ENCODE measurements at places on chromosomes 1 and 21.

DNA sequence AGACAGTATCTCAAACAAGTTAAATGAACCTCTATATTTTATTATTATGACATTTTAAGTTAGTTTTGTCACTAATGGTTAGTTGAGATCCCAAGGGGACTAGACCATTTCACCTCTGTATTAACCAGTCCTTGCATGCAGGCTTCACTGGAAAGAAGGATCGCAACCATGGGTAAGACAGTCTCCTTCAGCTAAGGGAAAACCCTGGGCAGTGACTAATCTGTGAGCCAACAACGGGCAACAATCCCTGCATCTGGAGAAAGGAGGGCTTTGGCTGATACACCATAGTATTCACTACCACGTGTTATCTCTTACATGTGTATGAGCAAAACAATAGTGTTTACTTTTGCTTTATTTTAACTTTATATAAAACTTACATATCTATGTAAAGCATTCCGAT is 708.8 kb upstream of the CHRM3 start:
- DNase-seq = no peak

GRCh38 chr1:220316305-220316704 is 44.1 kb upstream of the RAB3GAP2 start:
- DNase-seq = no peak

DNA sequence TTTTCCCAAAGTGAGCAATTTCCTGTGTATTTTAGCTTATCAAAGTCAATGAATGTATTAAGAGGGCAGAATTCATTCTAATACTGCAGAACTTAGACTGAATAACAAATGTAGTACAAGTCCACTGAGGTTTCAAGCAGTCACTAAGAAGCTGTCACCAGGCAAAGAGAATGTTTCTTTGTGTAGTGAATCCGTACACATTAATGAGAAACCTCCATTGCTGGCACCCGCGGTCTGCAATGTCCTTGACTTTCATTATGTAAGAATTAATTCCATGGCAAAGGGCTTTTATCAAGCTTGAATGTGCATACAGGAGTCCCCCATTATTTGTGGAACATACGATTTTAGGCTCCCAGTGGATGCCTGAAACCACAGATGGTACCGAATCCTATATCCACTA is 719.5 kb upstream of the TMPRSS15 start:
- no peak for DNase-seq

- DNase-seq = no peak
Observed at GRCh38 chr1:236467327-236467641, 56.5 kb upstream of the LGALS8 start.

GRCh38 chr1:51242546-51242945 is 6.5 kb downstream of the RNF11 start:
- no peak for DNase-seq

- no peak for DNase-seq
Observed at GRCh38 chr1:76866566-76866965, 714 bp upstream of the ST6GALNAC5 start.

- DNase-seq = no peak
Observed at GRCh38 chr1:40851643-40852042, 10.5 kb downstream of the CITED4 start.

GRCh38 chr1:227947386-227947675 is 401 bp downstream of the WNT9A start:
- no peak for DNase-seq

DNA sequence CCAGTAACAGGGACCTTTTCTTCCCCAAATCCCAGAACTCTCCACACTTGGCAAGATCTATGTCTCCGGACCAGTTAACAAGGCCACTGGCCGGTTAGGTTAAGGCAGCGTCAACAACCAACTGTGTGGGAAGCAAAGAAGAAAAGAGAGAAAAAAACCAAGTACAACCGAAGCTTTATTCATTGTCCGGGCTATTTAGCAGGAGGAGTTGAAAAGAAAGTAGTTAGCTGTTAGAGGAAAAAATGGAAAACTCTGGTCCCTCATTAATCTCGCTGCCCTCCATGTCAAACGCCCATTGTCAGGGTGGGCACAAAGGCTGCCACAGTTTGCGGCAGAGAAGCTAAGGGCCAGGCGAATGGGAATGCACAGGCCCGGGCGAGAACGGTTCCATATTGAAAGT is 49.3 kb upstream of the GRIK3 start:
- DNase-seq = no peak

- no peak for DNase-seq
Observed at GRCh38 chr21:16473988-16474387, 744.2 kb downstream of the USP25 start.

- no peak for DNase-seq
Observed at GRCh38 chr1:111758373-111758772, 2.7 kb downstream of the DDX20 start.

DNA sequence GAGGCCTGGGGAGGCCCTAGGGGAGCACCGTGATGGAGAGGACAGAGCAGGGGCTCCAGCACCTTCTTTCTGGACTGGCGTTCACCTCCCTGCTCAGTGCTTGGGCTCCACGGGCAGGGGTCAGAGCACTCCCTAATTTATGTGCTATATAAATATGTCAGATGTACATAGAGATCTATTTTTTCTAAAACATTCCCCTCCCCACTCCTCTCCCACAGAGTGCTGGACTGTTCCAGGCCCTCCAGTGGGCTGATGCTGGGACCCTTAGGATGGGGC is 5.2 kb downstream of the ELF3 start:
- DNase-seq = no peak

- no peak for DNase-seq
Observed at GRCh38 chr1:63935143-63935542, 161.3 kb downstream of the ROR1 start.

- DNase-seq = no peak
Observed at GRCh38 chr21:14603202-14603601, 57.1 kb upstream of the SAMSN1 start.

GRCh38 chr1:10830961-10831668 is 34.7 kb upstream of the CASZ1 start:
- no peak for DNase-seq

- DNase-seq = no peak
Observed at GRCh38 chr1:51669272-51669671, 52.4 kb downstream of the OSBPL9 start.

- DNase-seq = no peak
Observed at GRCh38 chr1:110976089-110976488, 12.4 kb upstream of the LRIF1 start.

DNA sequence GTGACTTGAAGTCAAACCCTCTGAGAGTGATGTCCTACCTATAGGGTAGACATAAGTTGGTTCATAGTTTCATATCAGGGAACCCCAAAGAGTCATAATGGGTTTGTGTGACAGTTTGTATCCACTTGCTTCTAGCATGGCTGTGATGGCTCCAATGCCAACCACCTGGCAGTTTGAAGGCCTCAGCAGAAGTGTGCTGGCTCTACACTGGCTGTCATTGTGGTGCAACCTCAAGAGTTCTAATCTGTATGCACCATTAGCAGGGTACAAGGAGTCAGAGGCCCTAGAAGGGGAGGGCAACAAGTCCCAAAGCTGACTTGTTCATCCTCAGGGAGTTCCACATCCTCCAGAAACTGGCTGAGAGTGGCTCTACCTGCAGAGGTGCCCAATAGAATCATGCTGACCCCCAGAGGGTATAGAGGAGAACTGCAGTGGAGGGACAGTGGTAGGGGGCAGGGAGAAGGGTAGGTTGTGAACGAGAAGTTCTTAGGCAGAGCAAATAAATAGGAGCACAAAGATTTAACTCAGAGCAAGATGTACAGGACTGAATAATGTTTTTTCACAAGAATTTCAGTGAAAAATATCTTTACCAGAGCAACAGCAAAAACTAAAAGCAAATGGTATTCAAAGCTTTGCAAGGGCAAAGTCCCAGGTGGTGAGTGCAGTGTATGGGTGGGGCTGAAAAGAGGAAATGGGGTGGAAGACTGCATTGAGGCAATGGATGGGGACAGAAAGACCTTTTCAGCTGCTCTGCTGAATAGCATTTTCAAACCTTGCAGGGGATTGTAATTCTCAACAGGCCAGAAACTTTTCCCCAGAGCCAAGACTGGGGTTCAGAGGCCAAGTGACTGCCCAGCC is 3.2 kb downstream of the FCRL2 start:
- DNase-seq = no peak

GRCh38 chr1:93237021-93237420 is 56.5 kb downstream of the CCDC18 start:
- DNase-seq = no peak

GRCh38 chr1:178385662-178386061 is 111.1 kb downstream of the CLEC20A start:
- no peak for DNase-seq

GRCh38 chr1:201656311-201657032 is 117.5 kb downstream of the NAV1 start:
- DNase-seq = no peak

- DNase-seq = no peak
Observed at GRCh38 chr1:103460511-103460910, 65.0 kb upstream of the RNPC3 start.

DNA sequence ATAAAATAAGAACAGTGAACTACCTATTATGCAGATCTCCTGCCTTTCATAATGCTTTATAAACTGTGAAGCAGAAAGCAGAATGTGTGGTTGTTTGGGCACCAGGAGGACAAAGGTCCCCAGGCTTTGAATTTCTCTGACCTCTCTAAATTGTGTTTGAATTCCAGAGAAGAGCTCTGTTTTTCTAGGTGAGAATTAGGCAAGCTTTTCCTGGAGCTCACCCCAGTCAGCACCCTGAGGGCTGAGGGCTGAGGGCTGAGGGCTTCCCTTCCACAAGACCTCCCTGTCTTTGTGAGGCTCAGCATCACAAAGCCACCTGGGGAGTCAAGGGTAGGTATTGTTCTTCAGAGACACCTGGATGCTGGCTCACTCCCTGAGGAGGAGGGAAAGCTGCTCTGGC is 45.5 kb upstream of the LRIG2 start:
- DNase-seq = no peak

DNA sequence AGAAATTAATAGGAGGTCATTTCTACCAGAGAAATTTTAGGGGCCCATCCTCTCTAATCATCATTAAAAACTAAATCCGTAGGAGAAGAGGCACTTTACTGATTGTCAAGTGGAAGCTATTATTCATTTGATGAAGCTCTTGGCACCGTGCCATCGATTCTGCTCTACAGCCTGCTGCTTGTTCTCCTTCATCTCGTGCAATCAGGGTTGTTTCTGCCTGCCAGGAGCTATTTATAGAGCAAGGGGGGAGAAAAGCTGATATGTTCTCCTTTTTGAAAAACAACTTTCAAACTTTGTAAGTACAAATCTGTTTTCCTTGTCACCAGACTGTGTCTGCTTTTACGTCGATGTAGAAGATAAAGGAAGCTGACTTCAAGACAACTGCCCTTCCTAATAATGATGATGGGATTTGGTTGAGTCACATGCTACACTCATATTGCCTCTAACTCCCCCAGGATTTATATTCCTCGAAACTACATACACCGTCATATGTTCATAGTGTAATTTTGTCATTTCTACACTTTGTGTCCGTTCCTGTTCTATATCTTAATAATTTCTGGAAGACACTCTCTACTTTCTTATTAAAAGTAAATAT is 169.6 kb upstream of the LHX8 start:
- no peak for DNase-seq

DNA sequence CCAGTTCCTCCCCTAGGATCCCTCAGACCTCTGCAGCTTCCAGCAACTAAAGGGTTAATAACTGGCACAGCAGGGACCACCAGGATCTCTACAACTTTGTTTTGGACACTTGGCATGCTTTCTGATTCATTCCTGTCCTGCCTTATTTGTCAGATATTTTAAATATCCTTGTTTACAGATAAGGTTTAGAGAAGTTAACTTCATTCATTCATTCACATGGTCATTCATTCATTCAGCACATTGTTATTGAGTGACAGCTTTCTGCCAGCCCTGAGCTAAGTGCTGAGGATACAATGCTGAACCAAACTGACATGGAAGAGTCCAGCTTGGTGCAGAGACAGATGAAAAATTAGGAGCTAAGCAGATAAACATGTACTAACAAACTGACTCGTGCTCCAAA is 8.8 kb upstream of the PHC2 start:
- DNase-seq = no peak

DNA sequence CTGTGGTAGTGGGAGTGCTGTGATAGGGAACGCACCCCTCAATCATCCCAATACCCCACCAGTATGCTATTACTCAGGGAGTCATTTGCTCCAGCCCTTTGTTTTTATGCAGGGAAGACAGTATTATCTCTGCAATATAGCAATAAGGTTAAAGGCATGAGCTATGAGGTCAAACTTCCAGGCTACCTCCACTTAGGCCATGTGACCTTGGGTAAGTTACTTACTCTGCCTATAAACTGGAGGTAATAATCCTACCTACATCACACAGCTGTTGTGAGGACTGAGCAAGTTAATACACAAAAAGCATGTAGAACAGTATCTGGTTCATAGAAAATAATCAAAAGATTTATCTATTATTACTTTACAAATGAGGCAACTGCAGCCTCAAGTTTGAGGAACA is 30.1 kb downstream of the MEF2D start:
- no peak for DNase-seq

DNA sequence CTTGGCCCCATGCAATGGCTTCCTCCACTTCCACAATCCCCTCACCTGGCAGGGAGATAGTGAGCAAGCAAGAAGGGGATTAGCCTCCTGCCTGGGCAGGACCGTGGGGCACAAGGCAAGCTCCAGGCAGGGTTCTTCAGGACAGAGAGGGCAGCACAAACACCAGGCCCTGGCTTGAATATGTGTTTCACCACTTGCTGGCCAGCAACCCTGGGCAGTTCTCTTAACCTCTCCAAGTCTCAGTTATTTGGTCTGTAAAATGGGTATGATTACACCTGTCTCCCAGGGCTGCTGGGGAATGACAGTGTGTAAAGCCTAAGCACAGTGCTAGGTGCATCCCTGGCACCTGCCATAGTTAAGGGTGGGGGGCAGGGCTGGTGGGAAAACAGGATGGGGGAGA is 31.9 kb downstream of the H3-3A start:
- DNase-seq = no peak

GRCh38 chr1:87951852-87952251 is 623.2 kb downstream of the LMO4 start:
- DNase-seq = no peak

- no peak for DNase-seq
Observed at GRCh38 chr1:93619507-93620171, 62.0 kb downstream of the BCAR3 start.

DNA sequence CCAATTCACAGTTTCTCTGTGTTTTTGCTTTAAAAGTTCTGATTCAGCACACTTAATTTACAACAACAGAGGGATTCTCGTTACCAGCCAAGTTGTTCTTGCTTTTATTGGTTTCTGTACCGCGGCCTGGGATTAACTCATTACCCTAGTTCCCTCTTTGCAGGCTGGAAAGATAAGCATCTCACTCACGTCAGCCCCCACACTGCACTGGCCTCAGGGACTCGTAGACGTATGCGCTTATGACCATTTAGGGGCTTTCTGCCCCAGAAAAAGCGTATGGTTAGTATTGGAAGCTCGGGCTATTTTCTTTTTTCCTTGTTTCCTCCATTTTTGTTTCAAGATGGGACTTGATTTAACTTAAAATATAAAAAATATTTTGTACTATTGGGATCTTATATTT is 76.0 kb downstream of the POFUT2 start:
- DNase-seq = no peak
